ENCODE measurements at places on chromosomes 7 and 10. TPM values are rescaled to one million over a fixed set of nuclear protein-coding genes. Genes with fewer than 3 reads are reported as not detected.
A peak's percentile ranks its signal among the peaks of the same experiment; 100 is the strongest.

DNA sequence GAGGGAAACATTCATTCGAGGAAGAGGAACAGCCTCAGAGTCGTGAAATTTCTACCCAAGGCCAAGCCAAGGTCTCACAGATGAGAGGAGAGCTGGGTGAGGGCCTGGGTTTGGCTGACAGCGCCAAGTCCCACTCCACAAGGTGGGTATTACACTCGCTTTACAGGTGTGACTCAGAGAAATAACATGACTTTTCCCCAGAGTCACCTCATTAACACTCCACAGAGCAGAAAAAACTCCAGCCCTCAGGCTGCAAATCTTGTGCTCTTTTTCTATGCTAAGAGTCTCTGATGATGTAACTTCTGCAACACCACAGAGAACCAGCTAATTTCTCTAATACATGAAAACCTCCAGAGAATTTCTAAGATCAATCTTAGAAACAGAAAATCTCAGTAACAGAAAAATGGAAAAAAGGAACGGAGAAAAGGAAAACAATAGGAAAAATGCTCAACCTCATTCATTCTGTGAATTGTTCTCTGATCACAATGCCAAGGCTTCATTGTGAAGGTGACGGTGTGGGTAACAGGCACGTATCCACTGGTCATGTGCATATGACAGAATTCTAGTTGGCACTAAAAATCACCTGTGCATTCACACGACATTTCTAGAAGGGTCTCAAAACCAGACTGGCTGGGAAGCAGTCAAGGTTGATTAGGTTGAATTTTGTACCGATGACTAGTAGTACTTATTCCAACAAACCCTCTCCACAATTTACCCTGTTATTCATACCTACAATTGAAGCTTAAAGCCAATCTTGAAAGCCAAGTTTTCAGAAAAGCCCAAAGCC is 20.3 kb downstream of the YWHAG start:
- DNase-seq, result peak; percentile 52

DNA sequence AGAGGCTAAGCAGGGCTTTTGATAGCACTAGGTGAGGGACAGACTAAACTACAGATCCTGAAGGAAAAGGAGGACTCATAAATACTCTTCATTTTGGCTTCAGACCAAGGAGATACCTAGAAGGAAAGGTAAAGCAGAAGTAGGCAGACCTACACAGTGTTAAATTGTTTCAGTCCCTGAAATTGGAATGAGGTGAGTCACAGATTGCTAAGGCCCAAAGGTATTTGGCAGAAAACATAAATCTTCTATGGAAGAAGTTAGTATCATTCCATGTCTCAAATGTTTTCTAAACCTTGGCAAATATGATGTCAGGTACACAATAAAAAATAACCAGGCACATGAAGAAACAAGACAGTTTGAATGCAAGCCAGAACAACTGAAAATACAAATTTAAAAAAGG is 30.0 kb downstream of the MTERF1 start:
- DNase-seq, result peak; percentile 55

GRCh38 chr7:82932516-82932915 is 230.2 kb downstream of the PCLO start:
- DNase-seq, result no peak

DNA sequence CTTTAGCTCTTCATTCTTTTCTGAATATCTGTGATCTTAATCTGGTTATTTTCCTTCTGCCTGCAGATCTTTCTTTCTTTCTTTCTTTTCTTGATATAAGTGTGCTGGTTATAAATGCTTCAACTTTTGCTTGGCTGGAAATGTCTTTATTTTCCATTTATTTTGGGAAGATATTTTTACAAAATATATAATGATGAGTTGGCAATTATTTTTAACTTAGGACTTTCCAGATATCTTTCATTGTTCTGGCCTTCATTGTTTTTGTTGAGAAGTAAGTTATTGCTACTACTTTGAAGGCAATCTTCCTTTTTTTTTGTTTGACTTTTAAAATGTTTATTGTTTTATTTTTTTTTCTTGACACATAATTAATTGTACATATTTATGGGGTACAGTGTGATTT is 75.3 kb downstream of the ZNF503 start:
- no peak for DNase-seq

DNA sequence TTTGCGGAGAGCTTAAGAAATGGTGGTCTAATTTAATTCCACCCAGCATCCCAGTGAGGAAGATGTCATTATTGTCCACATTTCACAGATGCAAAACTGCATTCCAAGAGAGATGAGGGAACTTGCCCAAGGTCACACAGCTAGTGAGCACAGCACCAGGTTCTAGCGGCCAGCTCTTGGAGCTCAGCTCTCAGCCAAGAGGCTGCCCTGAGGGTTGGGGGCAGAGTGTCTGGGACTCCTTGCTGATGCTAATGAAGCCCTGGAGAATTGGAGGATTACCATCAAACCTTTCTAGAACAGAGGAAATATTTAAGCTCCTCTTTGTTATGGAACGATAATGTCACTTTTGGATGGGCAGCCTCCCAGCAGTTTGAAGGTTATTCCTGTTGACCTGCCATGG is 48.0 kb downstream of the PLPP4 start:
- DNase-seq, result no peak

GRCh38 chr7:96236198-96237039 is 85.5 kb downstream of the SLC25A13 start:
- DNase-seq, result peak; percentile 58

DNA sequence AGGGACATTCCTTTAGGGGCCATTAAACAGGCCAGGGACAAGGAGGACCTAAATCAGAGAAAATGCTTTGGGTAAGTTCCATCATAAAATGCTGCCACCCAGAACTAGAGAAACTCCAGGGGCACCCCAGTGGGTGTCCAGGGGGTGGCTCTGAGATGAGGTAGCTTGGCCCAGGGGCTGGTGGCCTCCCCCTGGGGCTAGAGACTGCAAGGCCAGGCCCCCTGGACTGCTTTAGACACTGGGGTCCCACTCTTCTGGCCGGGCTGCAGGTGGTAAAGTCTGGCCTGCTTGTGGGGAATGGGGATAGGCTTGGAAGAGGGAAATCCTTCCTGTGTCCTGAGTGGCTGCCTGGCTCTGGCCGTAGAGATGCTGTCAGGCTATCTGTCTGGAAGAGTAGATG is 169.6 kb upstream of the PODXL start:
- no peak for DNase-seq

DNA sequence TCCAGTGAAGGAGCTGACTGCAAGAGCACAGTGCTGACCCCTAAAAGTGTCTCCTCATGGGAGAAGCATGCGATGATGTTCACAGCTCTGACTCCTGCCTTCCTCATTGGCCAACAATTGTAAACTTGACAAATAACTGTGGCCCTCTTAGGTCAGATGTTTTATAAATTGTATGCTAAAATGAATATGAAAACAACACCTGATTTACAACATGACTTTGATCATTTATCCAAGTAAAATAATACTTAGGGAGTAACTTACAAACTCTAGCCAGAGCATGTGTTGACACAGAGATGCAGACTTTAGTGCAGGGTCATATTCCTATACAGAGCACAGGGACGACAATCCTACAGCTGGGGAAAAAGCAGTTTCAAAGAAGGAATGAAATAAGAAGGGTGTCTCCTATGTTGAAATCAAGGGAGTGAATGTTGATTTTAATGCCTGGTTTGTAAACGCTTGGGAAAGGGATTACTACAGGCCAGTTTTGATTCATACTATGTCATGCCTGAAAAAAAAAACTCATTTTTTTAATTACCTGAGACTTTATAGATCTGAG is 391.4 kb upstream of the AKR1E2 start:
- no peak for DNase-seq

DNA sequence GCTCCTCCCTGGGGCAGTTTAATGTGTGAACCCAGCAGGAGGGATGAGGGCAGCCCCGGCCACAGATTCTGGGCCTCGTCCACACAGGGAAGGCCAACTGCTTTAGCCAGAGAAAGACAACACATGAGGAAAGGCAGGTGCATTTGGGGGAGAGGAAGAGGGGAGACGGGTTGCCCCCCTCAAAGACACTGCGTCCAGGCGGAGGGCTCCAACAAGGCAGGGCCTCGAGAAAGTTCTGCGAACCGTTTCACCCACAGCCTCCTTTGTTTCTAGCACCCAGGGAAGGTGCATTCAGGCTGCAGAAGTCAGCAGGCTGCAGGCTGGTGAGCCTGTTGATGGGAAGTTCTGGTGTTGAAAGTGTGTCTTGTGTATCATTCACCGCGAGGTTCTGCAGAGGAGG is 10.1 kb downstream of the FOXL3 start:
- no peak for DNase-seq

- DNase-seq, result no peak
Measured at GRCh38 chr7:85850381-85850780, 663.5 kb upstream of the SEMA3D start.

DNA sequence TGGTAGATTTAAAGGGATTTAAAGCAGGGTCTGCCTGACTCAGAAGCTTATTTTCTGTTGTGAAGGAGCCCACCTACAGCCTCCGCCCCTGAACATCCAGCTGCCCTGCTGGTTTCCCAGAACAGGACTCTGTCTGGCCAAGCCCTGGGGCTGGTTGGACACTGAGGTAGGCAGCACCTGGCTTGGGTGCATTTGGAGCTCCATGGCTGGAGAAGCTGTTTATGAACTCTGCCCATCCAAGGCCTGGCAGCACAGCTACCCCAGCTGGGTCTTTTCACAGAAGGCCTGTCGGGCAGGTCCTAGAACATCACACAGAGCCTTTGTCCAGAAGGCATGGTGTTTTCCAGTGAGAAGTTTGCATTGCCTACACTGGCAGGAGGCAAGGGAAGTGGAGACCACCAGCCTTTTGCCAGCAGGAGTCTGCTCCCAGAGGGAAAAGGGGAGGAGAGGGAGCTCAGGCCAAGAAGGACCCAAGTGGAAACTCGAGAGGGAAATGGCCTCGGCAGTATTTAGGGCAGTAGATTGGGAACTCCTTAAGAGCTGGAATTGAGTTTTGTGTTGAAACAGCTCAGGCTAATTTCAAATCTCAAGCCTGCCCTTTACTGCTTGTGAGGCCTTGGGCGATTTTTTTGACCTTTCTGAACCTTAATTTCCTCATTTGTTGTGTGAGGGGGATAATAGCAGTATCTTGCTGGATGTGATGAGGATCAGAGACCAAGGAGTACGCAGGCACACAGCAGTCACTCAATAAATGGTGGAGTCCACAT is 12.3 kb upstream of the PDCD4 start:
- peak; percentile 14 for DNase-seq

DNA sequence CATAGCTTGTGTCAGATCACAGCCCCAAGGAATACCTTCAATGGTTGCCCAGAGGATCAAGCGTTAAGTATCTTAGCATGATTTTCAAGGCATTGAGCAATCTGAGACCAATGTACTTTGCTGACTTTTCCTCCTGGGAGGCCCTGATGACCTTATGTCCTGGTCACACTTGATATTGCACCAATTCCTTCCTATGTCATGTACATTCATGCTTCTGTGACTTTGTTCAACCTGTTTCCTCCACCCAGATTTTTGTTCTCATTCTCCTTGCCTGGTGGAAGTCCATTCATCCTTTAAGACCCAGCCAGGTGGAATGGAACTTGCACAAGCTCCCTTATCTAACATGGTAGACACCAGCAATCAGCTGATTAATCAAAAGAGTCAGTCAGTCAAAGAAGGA is 160.8 kb downstream of the PFKFB3 start:
- no peak for DNase-seq

- DNase-seq, result peak; percentile 85
Measured at GRCh38 chr10:71270301-71271220, 48.5 kb upstream of the SLC29A3 start.

DNA sequence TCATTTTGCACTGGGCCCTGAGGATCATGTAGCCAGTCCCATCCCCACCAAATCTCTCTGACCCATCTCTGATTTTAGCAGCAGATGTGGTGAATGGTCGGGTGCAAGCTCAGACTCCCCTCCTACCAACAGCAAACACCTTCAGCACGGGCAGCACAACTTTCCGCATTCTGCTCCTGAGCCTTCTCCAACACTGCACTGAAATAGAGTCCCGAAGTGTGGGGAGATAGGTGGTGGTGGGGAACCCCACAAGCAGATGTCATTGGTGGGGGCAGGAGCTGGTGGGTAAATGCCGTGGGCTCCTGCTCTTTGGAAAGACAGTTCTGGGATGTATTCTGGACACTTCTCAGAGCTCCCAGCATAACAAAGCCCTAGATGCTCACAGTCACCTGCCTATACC is 9.6 kb upstream of the CTBP2 start:
- DNase-seq, result no peak

DNA sequence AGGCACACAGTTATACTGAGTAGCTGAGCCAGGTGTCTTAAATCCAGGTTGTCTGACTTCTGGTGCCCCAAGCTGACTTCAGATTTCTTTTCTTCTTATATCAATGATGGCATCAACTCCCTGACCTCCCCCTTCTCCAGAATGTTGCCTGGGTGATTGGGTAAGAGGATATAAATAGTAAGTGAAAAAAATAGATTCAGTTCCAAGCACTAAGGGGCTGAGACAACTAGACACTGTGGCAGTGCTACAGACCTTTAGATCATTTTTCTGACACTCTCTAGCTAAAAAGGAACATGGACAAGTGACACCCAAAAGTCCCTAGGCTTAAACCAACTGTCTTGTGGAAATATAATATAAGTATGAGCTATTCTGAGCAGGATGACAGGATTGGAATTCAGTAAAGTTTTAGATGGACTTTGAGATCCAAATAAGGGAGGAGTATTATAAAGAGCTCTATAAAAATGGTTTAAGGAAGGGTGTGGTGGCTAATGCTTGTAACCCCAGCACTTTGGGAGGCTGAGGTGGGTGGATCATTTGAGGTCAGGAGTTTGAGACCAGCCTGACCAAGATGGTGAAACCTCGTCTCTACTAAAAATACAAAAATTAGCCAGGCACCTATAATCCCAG is 589.1 kb upstream of the GALNT17 start:
- DNase-seq, result peak; percentile 7

DNA sequence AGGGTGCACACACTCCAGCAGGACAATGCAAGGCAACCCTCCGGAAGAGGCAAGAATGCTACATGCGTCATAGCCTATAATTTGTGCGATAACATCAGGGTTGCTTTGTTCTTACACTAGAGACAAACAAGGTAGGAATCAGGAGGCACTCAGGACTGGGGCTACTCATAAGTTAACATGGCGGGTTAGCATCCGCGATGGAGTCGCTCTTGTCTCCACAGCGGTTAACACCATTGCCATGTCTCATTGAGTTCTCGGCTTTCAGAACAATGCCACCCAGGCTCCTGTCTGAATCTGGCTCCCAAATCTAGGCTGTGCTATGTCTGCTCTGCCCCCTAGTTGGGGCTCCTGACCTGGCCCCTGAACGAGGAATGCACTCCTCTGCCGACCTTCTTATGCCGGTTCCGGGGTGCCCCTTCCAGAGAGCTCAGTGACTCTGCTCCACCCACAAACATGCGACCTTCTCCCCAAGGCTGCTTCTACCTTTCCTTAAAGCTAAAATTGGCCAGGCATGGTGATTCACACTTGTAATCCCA is 24.9 kb upstream of the SLF2 start:
- DNase-seq, result no peak

The IL15RA gene
- 4.9 TPM for polyA plus RNA-seq

The TMEM176B gene
- polyA plus RNA-seq, result not detected

The IFIT1 gene
- 14.3 TPM for polyA plus RNA-seq

The COL26A1 gene
- not detected for polyA plus RNA-seq

The SEC24C gene
- 30.6 TPM for polyA plus RNA-seq

The GNG11 gene
- polyA plus RNA-seq, result 84.7 TPM

The C10orf95 gene
- not detected for polyA plus RNA-seq

The SSBP1 gene
- polyA plus RNA-seq, result 278 TPM

The LBX1 gene
- not detected for polyA plus RNA-seq

The PRSS37 gene
- polyA plus RNA-seq, result not detected

The FAM131B gene
- polyA plus RNA-seq, result 0.50 TPM

The NKX2-3 gene
- polyA plus RNA-seq, result not detected
